ENCODE measurements at places on chromosomes 2 and 18.
A peak's percentile ranks its signal among the peaks of the same experiment; 100 is the strongest.

DNA sequence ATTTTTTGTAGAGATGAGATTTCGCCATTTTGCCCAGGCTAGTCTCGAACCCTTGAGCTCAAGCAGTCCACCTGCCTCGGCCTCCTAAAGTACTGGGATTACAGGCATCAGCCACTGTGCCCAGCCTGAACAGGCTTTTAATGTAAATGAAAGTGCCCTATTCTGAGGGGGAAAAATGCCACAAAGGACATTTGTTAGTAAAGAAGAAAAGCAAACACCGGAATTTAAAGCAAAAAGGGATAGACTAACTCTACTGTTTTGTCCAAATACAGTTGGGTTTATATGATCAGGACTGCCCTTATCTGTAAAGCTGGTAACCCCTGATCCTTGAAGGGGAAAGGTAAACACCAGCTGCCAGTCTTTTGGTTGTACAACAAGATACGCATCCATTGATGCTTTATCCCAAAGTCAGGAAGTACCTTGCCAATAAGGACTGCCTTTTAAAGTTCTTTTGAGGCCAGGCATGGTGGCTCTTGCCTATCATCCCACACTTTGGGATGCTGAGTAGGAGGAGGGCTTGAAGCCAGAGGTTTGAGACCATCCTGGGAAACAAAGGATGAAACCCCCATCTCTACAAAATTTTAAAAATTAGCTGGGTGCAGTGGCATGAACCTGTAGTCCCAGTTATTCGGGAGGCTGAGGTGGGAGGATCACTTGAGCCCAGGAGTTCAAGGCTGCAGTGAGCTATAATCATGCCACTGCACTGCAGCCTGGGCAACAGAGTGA, 13.1 kb downstream of the CLEC4F start:
- DNase-seq, result no peak

DNA sequence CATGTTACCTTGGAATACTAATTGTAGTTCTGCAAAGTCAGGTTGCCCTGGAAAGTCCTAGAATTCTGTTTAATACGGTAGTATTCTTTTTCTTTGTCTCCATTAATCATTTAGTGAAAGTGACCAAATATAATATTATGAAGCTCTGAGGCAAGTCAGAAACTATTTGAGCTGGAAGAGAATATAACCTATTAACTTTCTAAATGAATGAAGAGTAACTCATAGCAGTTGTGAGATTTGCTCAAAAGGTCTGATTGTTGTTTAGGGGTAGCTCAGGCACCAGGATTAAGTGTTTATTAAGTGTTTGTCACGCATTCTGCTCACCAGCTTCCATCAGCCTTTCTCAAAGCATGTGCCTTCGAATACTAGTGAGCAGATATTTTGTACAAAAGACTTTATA, 46.7 kb upstream of the SERPINE2 start:
- no peak for DNase-seq

DNA sequence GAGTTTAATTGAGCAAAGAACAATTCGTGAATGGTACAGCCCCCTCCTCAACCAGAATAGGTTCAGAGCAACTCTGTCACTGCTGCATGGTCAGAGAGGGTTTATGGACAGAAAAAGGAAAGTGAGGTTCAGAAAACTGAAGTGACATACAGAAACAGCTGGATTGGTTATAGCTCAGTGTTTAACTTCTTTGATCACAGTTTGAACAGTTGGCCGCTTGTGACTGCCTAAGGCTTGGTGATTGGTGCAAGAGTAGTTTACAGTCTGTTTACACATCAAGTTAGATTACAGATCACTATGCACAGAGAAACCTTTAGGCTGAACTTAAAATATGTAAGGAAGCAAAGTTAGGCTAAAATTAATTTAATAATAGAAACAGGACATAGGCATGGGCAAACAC, 459.2 kb downstream of the KCNJ3 start:
- DNase-seq, result no peak

DNA sequence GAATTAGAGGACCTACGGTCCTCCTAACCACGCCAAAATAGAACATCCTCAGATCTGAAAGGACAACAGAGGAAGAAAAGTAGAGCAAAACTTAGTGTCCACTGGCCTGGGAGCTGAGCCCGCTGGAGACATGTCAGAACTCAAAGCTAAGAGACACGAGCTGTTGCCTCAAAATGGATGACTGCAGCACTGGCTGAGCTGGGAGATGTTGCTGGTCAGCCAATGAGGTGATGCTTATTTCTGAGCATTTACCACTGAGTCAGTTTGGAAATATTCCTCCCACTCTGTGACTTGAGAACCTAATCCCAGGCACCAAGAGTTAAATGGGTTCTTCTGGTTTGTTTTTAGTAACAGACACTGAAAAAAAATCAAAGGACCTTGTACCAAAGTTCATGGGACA, 32.6 kb downstream of the FBXO15 start:
- DNase-seq, result no peak

- no peak for DNase-seq
Observed at GRCh38 chr2:10449486-10449831, 1.3 kb upstream of the ODC1 start.

GRCh38 chr2:207528980-207529329, 807 bp upstream of the CREB1 start:
- DNase-seq, result no peak

GRCh38 chr2:217060516-217060915, 200.7 kb upstream of the TNP1 start:
- DNase-seq, result no peak

DNA sequence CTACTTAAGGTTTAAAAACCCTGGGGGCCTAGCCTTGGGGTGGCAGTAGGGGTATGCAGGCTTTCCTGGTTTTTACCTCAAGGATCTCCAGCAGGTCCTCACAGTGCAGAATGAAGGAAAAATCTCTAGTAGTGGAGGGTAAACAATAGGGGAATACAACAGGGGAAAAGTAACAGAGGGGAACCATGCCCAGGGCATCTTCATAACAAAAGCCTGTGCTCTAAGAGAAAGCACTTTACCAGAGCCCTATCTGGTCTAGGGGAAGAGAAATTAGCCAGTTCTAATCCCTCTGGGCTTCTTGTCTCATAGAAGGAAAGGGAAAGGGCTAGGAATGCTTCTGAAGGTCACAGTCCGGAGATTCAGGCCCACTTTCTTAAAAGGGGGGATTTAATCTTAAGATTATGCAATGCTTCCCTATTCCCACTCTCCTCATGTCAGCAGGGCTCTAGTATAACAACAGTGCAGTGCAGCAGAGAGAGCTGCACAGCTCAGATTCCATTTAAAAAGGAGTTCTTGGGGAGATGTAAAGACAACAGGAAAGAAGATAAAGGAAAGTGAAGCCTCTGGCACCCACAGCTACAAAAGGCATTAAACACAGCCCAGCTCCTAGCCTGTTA, 149.0 kb upstream of the CYP1B1 start:
- no peak for DNase-seq

- DNase-seq, result no peak
Observed at GRCh38 chr2:24959761-24960160, 12.0 kb downstream of the DNAJC27 start.

- DNase-seq, result no peak
Observed at GRCh38 chr18:39589496-39589895, 2023.9 kb upstream of the CELF4 start.

DNA sequence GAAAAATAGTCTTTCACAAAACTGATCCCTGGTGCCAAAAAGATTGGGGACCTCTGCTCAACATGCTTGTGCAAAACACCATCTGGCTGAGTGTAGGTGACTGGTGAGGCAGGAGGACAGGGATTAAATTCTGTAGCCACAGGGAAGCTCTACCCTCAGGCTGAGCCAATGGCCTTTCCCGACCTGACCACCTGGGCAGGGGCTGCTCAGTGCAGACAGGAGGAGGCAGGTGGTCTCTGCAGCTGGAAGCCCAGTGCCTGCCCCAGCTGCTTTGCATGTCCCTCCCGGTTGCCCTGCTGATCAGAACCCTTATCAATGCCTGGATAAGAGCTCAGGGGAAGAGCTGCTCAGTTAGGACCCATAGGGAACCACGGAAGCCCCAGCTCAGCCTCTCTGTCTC, 235.3 kb downstream of the ANKRD36 start:
- no peak for DNase-seq

DNA sequence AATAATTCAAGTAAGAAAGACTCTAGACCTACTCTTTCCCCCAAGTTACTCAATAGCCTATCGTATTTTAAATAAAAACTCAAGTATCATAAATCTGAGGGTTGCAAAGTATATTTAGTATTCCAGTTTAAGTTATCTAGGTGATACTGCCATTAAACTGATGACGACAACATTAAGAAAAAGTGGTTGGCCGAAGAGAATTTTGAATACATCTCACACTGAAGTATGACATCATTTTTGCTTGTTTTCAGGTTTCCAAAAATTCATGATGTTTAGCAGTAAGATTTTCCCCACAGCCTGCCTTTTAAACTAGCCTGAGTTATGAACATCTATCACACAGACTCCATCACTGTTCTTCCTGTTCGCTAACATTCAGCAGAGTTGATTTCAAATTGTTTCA, 102.1 kb upstream of the RAB27B start:
- DNase-seq, result no peak

DNA sequence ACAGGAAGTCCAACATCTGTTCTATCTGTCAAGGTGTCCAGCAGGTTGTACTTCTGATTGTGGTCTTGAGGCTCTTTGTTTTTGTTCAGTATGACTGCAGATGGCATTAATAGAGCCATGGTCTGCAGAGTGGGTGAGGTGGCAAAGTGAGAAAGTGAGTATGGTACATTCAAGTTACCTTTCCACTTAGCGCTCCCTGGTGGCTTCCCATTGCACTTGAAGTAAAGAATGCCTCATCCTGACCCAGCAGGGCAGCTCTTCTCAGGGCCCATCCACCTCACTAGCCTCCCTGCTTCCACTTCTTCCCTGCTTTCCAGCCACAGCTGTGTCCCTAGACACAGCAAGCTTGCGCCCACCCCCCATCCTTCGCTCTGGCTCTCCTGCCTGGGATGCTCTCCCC, 148.0 kb upstream of the ALPP start:
- peak; percentile 11 for DNase-seq

- no peak for DNase-seq
Observed at GRCh38 chr18:60570172-60570571, 197.6 kb upstream of the MC4R start.

Data from activated CD4-positive, alpha-beta T cell treated with anti-CD3 and anti-CD28 coated beads for 24 hours (primary cell).